ENCODE measurements at places on chromosomes 4 and X.

DNA sequence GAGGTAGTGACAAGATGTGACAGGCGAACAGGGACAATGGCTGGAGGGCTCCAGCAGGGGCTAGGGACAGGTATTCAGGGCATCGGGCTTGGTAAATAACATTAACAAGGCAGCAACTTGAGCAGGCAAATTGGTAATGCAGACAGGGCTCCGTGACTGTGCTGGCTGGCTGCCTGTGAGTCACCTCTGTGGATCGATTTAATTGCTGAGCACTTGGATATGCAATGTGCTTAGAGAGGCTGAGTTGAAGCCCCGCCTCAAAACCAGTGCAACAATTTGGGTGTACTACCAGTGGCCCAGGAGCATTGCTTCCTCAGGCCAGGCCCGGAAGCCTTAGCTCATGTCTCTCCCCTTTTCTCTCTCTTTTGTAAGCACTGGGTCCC lies 19.5 kb downstream of the CNGA2 start:
- no peak for DNase-seq

DNA sequence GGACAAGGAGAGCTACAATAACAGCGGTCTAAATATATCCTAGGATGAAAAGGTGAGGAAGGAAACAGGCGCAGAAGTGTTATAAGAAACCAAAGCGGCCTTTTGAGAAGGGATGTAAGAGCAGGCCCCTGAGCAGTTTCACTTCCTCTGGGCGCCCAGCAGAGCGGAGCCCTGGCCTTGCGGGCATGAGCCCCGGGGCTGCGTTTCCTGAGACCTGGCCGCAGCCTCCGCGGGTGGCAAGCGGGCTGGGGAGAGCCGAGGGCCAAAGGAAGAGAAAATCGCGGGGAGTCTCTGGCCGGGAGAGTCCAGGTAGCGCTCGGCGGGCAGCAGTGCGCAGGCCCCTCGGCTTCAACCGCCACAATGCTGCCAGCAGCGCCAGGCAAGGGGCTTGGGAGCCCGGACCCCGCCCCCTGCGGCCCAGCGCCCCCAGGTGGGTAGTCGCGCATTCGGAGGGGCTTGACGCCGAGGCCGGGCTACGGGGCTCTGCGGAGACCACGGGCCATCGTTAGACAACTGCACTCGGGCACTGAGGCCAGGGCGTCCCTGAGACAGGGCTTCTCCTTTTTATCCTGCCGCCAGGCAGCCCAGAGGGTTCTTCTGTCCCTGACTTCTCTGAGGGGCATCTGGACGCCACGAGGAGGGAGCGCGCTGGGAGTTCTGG lies at the start of gene BANK1:
TSS of gene BANK1 (plus strand) at position 210 of the 661 bp plus-strand sequence. CDS start at position 361, 151 bp downstream.
- peak; percentile 48 for DNase-seq

- DNase-seq, result no peak
Measured at GRCh38 chr4:108813261-108813660, 50.4 kb upstream of the ETNPPL start.

DNA sequence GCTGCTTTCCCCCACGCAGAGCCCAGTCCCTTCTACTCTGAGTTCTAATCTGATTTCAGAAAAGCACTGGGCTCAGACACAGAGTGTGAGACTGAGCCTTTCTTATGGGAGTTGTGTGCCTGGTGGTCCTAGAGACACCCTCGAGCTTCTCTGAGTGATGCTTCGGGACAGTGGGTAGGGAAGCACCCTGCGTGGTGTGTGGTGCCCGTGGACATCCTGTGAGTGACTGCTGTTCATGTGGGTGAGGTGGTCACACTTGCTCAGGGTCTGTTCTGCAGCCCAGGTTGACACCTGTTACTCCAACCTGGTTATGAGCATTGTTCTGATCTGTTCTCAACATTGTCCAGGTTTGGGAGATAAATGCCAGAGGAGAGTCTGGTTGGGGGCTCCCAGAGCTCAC lies 6.1 kb downstream of the GPR78 start:
- DNase-seq, result no peak
